Fibroblast of gingiva (primary cell): ENCODE measurements at places on chromosomes 12 and 14.

DNA sequence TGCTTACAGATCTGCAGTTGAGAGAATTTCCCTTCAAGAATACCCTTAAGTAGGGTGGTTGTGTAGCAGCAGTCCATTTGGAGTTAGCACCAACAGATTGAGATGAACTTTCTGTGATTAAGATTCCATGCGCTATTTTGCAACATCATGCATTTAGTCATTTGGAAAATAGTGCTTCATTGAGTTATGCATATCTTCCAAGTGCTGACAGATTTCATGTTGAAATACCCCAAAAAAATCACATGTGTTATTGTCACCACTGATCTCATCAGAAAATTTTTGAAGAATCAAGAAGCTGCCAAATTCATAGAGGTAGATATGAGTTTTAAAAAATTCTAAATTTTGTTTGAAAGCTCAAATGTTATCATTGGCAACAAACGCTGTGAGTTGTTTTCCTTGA lies 35.5 kb upstream of the OSBPL8 start:
- peak; percentile 55 for DNase-seq

GRCh38 chr12:111316671-111317070 lies 52.2 kb downstream of the PHETA1 start:
- no peak for DNase-seq

DNA sequence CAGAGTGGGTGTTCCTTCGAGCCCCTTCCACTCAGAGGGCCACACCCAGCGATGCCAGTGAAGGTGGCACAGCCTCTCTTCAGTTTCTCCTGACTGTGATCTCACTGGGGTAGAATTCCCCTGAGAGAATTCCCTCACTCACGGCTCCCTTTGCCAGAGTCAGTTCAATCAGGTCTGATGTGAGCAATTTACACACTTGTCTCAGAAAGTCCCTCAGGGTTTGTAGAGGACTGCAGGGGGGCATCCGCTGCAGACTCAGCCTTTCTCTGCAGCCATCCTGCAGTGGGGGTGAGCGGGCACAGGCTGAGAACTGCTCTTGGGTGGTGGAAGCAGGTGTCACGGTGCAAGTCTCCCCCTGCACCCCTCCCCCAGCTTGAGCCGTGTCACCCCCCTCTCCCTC lies 205.4 kb upstream of the PRMT8 start:
- DNase-seq, result no peak

GRCh38 chr14:99033951-99034350 lies 238.0 kb downstream of the BCL11B start:
- no peak for DNase-seq

- DNase-seq, result no peak
Observed at GRCh38 chr12:82793751-82794281, 107.1 kb downstream of the TMTC2 start.

GRCh38 chr12:121413917-121414316 lies 14.0 kb downstream of the RNF34 start:
- DNase-seq, result no peak

- DNase-seq, result peak; percentile 26
Observed at GRCh38 chr14:74792249-74793039, 29.3 kb downstream of the YLPM1 start.

DNA sequence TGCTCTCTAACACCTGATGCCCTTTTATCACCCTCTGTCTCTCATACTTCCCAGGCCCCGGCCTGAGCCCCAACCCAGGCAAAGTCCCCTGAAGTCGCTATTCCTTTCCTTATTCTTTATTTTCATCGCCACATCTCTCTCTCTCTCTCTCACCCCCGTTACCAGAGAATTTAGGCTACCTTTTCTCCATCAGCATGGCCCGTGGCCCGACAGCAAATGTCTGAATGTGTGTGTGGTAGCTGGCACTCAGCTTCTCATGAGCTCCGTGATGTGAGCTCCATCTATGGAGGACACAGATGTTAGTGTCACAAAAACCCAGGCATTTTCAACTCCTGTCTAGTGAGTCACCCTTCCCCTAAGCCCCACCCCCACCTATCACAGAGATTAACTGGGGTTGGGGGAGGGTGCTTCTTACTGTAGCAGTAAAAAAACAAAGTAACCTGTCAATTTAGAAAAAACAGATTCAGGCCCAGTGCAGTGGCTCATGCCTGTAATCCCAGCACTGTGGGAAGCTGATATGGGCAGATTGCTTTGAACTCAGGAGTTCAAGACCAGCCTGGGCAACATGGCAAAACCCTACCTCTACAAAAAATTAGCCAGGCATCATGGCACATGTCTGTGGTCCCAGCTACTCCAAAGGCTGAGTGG lies 53.8 kb downstream of the VCPKMT start:
- no peak for DNase-seq

DNA sequence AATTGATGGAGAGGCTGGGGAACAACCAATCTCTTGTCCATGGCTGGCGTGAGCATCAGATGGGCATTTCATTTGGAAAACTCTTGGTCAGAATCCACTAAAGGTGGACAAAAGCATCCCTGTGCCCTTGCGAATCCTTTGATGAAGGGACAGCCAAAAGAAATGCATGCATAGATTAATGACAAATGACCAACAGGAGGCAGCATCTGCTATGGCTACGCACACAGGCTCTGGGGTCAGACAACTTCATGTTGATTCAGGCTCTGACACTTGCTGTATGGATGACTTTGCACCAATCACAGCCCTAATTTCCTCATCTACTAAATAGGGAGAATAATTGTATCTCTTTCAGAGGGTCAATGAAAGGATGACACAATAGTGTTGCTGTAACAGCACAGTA lies 117.5 kb downstream of the ASCL4 start:
- no peak for DNase-seq

- peak; percentile 90 for DNase-seq
Observed at GRCh38 chr12:6072302-6072752, 52.1 kb downstream of the VWF start.

DNA sequence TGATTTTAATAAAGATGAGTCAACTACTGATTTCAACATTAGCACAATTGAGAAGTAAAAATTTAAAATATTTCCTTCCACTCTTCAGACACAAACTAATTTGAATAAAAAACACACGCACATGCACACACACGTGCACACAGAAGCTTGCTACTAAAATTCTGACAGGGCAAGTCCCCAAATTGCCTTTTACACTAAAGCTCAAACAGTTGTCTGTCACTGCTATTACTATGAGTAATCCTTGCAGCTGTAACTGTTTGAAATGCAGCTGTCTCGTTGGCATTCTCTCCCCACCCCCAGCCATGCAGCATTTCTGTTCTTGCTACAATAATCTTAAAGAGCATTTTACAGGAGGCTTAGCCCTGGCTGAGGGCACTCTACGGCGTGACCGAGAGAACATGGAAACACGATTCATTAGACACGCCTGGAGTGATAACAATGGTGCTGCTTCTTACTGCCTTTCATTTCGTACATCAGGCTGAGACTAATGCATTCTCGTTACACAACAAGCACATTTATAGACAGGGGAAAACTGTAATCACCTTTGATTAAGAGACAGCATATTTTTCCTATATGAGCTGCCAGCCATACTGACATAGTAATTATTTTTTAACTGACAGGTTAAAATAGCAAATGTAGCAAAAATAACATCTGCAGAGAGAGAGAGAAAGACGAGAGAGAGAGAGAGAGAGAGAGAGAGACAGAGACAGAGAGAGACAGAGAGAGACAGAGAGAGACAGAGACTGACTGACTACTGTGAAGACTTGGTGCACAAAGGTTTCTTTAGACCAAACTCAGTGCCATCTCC lies 153.8 kb downstream of the MED13L start:
- peak; percentile 35 for DNase-seq

DNA sequence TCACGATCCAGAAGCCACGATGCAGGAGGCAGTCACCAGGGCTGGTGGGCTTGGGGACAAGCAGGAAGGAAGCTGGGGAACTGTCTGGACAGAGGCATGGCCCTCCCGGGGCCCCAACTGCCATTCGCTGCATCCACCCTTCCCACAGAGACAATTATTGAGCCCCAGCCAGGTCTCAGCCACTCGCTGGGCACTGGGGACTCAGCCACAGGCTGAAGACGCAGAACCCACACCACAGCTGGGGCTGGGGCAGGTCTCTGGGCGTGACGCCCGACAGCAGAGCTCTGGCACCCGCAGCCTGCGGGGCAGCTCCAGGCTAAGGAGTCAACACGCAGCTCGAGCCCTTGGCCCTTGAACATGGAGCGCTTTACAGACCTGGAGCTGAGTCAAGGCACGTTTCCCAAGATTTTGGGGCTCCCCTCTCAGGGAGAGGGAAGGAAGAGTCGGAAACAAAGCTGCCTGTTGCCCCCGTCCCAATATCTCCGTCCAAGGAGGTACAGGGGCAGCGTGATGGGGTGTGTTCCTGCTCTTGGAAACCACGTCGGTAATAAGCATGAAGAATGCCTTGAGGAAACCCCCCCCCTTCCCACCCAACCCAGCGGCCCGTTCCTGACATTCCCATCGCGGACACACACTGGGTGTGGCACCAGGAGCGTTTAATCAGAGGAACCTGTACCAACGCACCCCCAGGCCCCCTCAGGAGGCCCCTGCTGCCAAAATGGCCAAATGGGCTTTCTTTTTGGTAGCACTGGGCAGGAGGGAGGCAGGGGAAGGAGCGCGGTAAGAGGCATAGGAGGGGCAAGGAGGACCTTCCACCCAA lies 6.7 kb downstream of the RIMBP2 start:
- no peak for DNase-seq

GRCh38 chr14:102863381-102863780 lies 59.1 kb upstream of the AMN start:
- DNase-seq, result no peak

DNA sequence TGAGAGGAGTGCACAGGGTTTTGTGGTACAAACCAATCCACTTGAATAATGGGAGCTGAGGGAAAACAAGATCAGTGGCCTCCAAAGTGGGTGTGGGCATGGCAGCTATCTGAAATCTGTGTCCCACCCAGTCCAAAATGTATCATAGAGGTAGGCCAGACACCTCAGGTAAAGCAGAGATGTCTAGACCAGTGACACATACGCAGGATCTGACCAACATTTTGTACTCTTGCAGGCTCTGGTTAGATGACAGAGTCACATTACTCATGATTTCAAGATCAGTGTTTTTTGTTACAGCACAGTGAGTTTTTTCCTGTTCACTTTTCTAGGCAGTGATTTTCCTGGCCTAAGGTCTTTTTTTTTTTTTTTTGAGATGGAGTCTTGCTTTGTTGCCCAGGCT lies 211.8 kb downstream of the PCNX1 start:
- DNase-seq, result no peak

- no peak for DNase-seq
Observed at GRCh38 chr12:69433653-69434052, 36.5 kb upstream of the FRS2 start.

DNA sequence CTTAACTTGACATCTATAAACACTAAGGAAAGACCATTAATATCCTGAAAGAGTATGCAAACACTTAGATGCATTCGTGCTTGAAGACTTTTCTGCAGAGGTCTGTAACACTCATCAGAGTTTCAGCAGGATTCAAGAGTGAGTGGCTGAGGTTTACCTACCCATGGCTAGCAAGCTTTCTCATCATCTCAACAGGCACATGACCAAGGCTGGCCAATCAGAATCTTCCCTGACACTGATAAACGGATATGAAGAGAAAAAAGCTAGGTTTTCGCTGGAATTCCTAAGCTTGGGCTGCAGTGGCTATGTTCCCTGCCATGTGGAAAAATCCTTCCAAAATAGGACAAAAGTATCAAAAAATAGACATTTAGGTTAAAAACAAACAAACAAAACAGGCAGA lies 162.1 kb upstream of the USP15 start:
- no peak for DNase-seq

- no peak for DNase-seq
Observed at GRCh38 chr12:88144546-88145468, 2.7 kb downstream of the TMTC3 start.

DNA sequence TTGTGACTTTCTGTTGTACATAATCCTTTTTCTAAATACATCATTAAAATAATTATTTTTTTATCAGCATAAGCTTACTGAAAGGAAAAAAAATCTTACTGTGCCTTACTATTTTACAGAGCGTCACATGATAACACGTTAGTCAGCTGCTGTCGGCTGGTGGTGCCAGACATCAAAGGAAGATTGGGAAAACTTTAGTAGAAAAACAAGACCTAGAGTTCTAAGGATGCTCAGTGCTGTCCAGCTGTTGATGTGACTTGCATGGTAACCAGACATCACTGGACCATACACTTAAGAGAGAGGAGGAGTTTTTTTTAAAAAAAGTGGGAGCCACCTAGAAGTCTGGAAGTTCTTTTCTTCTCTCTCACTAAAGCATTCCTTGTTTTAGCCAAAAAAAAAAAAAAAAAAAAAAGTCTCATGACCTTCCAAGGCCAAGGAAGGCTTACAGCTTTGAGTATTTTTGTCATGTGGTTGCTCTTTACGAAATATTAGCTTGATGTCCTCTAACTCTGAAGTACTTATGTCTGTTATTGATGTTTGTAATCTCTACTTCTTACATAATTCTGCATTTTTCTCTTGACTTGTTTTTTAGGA lies 4.5 kb downstream of the RASSF8 start:
- peak; percentile 31 for DNase-seq

DNA sequence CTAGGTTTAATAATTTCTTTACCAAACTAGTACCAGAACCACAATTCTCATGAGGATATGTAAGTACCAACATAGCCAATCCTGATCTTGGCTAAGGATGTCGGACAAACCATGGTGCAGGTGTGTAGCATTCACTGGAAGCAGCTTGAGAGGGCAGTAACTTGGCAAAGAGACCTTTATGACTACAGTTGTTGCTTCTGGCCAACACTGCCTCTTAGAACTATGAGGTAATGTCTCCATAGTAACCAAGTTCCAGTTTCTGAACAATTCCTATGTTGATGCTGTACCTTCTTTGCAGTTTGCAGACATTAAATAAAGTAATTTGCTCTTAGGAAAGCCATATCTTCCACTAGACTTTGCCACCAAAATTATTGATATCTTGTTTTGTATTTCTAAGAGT lies at the start of gene LMNTD1:
Gene LMNTD1, minus strand, starts transcription at position 186 of the 400 bp plus-strand sequence. CDS start 324 bp downstream, outside the sequence.
- peak; percentile 80 for DNase-seq

DNA sequence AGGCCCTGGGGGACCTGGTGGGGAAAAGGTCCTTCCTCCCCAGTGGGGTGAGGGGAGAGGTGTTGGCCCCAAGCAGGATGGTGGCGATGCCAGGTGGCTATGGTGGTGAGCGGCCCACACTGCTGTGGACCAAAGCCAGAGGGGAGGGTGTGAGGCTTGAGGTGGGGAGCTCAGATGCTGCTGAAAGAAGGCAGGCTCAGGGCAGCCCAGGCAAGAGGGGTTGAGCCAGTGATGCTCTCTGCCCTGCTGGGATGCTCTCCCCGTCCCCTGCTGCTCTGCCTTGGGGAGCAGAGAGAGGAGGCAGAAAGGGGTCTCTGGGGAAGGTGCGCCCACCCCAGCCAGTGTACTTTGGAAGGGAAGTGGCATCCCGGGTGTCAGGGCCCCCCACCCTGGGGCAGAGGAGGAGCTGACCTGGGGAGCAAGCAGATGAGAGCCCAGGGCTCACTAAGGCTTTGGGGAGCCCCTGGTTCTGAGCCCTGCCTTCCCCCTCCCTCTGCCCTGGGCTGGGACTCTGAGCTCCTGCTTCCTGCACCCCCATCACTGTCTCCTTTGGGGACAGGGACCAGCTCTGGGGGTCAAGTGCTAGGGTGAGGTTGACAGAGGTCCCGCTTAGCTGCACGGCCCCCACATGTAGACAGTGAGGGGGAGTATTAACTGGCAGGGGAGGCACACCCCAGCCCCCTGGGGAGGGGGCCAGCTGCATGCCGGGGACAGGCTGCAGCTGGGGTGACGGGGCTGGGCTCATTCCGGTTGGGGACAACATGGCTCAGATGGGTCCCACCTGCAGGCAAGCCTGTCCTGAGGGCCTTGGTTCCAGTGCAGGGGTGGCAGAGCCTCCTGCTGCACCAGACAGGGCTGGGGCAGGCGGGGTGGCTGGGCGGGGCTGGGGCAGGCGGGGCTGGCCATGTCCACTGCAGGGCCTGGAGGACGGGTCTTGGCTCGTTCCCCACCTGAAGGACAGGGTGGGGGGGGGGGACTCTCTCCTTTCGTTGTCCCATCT lies 124.4 kb downstream of the KIF26A start:
- no peak for DNase-seq
